ENCODE measurements at places on chromosomes 1 and 21. TPM values are rescaled to one million over a fixed set of nuclear protein-coding genes. Genes with fewer than 3 reads are reported as not detected.

DNA sequence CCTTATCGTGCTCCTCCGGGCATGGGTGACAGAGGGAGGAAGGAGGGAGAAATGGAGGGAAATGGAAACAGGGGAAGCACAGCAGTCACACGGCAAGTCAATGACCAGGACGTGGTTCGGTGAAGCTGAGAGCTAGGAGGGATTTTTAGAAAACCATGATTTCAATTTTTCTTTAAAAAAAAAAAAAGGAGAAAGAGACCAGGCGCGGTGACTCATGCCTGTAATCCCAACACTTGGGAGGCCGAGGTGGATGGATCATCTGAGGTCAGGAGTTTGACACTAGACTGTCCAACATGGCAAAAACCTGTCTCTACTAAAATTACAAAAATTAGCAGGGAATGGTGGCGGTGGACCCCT, 776 bp upstream of the TNFRSF9 start:
- DNase-seq, result no peak

- no peak for DNase-seq
These were observed 2.1 kb downstream of the ARMH1 start for GRCh38 chr1:44676484-44677200.

DNA sequence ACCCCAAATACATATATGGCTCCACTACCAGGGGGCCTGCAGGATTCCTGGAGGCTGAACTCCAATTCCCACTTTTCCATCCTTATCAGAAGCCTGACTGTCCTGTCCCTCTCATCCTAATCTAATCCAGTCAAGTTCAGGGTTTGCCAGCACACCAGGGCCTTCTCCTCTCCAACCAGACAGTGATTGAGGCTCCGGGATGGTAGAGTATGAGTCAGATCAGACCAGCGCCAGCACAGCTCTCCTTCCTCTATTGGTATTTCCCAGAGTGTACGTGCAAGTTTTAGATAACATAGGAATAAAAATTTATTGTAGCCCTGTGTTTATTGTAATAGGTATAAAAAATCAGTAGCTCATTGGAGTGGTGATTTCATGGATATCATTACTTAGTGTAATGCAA, 24.5 kb upstream of the RCSD1 start:
- DNase-seq, result no peak

DNA sequence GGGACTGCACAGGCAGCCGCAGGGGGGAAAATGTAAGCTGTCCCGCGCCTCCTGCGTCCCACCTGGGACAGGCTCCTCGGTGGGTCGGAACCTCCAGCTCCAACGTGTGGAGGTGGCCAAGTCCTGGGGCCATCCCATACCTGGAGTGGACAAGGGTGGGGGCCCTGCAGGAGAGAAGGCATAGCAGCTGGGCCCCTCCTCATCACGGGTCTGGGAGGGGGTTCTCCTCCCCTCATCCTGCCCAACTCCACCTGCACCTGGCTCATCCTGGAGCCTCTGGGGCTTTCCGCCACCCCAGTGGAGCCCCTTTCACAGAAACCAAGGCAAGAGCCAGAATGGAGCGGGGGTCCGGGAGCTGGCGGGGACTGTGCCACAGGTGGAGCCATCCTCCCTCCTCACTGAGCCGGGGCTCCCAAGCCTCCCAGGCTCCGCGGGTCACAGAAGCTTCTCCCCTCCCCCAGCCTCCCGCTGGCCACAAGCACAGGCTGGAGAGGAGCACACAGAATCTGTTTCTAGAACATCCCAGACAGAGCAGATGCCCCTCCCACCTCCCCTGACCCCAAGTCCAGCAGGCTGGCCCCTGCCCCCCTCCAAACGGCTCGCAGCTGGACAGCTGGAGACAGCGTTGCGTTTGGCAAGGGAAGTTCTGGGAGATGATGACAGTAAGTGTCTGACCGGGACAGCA, 65.8 kb downstream of the MEGF6 start:
- no peak for DNase-seq

DNA sequence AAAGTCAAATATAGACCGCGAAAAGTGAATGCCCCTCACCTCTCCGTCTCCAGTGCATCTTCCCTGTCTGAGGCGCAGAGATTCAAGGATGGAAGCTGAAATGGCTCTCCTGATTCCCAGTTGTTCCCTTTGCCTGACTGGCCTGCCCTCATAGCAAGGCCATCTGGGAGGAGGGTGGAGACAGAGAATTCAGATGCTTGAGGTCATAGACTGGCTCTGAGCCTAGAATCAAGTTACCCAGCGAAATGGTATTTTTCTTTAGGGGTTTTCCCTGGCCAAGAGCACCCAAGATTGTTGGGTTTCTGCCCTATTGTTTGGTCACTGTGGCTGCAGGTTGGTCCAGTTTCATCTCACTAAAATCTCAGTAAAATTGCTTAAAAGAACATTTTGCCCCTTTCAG, 7.2 kb downstream of the METTL13 start:
- DNase-seq, result no peak

DNA sequence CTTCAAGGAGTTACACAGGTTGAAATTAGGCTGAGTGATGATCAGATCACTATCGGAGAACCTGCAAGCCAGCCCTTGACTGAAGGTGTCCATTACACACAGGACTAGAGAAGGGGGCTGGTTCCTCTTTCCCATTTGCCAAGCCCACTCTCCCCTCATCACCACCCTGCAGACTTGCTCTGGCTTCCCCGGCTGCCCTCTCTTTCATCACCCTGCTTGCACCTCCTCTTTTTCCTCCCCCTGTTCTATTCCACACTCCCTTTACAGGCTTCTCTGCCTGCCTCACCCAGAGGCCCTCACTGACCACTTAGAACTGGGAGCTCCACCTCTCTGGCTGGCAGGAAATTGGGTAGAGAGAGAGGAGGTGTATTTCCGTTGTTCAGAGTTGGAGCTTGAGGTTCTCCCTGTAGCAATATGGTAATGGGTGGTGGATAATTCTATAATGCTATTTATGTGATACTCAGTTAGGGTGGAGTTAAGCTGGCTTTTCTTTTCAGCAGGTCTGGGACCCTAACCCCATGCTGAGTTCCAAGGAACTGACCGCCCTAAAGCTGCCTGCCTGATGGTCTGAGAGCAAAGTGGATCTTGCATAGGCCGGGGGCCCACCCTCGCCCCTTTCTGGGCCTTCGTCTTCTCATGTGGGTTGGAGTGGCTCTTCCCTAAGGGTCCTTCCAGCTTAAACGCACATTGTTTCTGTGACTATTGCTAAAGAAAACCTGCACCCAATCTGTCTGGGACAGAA, 111.8 kb upstream of the ADAR start:
- no peak for DNase-seq

GRCh38 chr1:10672343-10673050, 123.9 kb downstream of the CASZ1 start:
- no peak for DNase-seq

DNA sequence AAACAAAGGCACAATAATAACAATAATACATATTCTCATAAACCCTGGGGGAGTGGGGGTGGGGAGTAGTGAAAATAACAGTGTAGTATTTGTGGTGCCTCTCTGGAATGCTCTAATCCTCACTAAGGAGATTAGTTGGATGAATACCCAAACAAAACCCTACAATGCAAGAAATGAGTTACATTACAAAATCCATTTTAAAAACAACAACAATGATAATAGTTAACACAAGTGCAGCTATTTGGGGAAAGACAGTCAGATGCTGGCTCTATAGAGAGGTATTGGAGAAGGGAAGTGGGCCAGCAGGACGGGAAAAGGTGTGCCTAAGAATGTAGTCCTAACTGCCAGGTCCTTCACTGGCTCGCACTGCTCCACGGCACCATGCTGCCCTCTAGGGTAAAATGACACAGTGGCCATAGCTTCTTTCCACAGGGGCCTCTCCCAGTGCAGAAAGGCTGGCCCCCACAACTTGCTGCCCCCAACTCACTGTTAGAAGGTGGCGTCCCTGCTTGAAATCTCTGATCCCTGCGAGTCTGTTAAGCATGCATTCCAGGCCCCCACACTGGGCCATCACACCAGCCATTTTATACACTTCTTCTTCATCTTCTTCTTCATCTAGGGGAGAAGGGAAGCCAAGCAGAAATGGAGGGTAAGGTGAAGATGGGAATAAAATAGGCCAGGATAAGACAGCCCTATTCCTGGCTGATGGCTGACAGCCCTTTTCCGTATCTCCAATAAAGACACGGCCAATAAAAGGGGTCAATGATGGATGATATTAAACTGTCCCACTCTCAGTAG, 113.8 kb downstream of the UBR4 start:
- DNase-seq, result peak; percentile 81

GRCh38 chr1:32470431-32470830, 5.6 kb downstream of the ZBTB8B start:
- DNase-seq, result no peak

GRCh38 chr1:178434360-178434759, 62.4 kb downstream of the CLEC20A start:
- no peak for DNase-seq

DNA sequence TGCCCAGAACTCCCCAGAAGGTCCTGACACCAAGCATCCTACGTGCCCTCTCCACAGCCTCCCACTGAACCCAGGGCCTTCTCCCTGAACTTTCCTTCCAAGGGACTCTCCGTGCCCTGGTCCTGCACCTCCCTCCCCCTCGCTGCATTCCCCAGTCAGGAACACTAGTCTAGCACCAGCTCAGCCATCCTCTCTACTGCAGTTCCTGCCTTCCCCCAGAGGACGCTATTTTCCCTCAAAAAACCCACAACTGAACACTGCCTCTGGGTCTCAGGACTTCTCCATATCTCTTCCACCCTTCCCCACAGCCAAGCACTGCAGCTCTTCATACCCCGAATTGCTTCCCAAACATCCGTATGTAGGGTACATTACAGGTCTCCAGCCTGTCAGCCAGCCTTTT, 12.6 kb upstream of the ARTN start:
- no peak for DNase-seq

DNA sequence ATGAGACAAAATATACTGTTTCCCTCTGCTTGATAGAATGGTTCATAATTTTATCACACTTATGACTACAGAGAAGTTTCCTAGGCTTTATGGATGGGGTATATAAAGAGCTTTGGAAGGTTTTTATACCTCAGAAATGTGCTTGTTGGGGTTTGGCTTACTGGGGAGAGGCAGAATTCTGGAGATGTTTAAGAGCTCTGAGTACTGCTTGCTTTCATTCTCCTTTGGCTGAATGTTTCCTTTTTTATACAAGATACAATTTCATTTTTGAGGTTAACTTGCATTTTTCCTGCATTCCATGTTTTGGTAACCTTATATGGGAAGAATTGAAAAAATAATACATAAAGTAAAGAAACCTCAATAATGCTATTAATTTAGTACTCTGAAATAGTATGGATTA, 157.7 kb upstream of the COL11A1 start:
- DNase-seq, result no peak

SLC5A9 gene
- total RNA-seq, result not detected

FAM177B gene
- not detected for total RNA-seq

NIT1 gene
- 22.3 TPM for total RNA-seq

RERE gene
- total RNA-seq, result 57.3 TPM

MINDY1 gene
- 8.1 TPM for total RNA-seq

ZNF593OS gene
- total RNA-seq, result not detected

BSND gene
- total RNA-seq, result not detected
